ENCODE measurements at places on chromosomes 5 and 9.

DNA sequence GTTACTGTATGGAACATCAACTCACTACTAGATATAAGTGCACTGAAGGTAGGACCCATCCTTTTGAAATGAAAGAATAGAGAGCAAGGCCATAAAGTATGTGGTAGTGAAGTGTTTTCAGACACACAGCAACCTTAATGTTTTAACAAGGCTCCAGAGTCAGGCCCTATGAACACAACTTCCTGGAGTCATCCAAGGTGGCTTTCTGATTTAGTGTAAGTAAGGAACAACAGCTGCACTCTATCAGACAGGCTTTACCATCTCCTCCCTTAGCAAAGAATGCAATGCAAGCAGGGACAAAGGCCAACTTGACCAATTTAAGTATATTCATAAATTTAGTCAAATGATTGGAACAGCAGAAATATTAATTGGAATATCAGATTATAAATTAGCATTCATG, 90.1 kb downstream of the MPDZ start:
- DNase-seq: no peak

DNA sequence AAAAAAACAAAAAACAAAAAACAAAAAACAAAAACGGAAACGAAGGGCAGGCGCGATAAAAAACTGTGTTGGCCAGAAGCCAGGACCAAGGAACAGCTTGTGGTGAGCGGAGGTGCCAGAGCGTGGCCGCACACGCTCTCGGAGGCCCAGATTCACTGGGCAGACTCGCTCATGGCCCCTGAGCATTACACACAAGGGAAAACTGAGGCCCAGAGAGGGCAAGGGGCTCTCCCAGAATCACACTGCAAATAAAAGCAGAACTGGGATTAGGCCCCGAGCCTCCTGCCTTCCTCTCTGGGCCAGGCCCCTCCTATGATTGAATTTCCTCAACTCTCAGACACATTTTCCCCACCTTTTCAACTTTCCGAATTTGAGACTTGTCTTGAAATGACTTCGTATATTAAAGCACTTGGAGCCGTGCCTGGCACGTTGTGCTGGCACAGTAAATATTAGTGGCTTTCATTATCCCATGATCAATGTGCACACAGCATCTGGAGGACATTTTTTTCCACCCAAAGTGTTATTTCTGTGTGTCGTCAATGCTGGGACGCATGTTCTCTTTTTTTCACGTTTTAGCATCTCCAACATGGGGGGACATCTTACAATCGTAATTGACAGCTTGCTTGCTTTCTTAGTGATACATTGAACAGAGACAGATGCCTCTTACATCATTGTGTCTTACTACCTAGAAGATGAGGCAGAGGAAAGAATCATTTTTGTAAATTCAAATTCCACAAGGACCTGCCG, 7.4 kb downstream of the FIBCD1 start:
- DNase-seq: no peak

GRCh38 chr5:108749128-108749861, 1.6 kb downstream of the FER start:
- no peak for DNase-seq

DNA sequence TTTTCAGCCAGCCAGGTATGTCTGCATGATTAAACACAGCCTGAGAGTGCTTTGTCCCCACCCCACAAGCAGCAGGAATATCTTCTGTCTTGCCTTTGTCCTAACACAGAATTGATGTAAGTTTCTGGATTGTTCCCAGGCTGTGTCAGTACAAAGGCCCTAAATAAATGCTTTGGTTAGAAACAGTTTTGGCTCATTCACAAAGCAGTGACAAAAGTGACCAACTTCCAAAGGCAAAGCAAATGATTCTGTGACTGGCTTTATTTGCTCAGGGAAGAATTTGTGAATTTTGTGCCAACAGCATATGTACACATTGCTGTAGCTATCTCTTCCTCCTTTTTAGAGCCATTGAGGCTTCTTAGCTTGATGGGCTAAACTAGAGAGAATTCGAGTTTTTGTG, 133.7 kb downstream of the PLPPR1 start:
- DNase-seq: no peak

DNA sequence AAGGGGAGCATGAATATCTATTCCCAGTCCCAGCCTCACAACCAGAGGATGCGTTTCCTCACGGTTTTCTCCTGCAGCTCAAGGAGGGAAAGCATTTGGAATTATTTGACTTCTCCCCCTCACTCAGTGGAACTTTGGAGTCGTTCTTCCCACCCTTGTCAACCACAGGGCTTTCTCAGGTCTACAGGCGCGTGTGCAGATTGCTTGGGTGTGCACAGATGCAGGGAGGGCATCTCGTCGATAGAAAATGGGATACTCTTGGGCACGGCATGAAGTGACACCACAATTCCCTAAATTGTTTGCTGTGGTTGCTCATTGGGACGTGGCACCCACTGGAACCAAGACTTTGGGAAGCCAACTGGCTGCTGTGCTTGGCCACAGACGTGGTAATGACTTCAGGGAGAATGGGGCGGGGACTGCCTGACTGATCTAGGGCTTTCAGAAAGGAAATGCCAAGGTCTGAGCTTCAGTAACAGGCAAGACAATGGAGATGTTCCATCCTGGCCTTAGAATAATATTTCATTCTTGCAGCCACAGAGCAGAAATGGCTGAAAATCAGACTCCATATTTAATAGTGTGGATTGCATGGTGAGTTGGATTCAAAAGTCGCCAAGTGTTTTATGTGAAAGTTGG, 12.2 kb upstream of the OBP2B start:
- no peak for DNase-seq

DNA sequence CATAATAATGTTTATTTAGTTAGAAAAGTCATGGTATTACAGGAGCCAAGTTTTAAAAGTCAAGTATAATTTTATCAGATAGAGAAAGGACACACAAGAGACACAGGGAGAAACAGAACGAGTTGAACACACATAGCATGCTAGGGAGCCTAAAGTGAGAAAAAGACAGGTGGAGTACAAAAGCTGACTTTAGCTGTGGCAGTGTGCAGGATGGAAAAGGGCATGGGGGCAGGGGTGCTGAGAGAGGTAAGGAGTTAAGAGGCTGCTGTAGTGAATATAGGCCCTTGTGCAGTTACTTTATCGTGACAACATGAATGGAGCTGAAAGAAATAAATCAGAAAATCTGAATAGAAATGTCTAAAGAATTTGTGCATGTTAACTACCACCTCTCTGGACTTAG, 18.0 kb downstream of the HMGCS1 start:
- no peak for DNase-seq

GRCh38 chr5:179142434-179143198, 82.4 kb downstream of the ZNF354C start:
- DNase-seq: no peak

- no peak for DNase-seq
These were observed 586 bp downstream of the OR13C9 start for GRCh38 chr9:104617418-104617817.

- DNase-seq: no peak
These were observed 138.3 kb downstream of the FBXL7 start for GRCh38 chr5:15638296-15638695.

DNA sequence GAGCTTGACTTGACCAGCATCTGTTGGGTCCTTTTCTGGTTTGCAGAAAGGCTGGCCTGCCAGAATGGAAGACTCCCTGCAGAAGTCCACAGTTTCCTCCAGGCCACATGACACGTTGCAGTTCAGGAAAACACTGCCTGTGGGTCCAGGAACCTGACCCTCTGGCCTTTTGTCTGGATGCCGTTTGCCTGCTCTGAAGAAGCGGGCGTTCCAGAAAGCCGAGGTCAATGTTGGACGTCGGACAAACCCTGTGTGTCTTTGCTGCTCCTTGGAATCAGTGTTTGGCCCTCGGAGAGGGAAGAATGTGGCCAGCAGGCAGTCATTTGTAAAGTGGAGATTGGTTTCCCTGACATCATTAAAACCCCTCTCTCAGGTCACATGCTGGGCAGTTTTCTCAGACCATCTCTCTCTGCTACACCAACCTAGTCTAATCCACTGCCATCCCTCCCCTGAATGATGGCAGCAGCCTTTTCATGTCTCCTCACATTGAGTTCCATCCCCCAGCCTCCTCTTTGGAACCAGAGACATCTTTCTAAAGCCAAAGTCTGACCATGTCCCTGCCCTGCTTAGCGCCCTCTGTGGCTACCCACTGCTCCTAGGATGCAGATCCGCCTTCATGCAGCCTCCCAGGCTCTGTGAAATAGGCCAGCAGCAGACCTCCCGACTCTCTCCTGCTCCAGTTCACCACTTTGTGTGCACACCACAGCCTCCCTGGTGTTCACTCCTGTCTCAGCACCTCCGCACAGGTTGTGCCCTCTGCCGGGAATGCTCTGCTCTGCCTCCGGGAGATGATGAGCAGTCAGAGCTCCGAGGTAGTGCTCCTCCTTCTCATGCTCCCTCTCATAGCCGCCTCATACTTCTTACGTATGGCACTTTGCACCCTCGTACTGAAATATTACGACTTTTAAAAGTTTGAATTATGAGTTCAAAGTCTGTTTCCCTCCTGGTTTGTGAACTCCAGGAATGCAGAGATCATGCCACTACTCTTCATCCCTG, 75.6 kb downstream of the RALGPS1 start:
- no peak for DNase-seq

- no peak for DNase-seq
These were observed 299.9 kb downstream of the SPOCK1 start for GRCh38 chr5:137199201-137199600.

GRCh38 chr5:151495320-151495719, 47.9 kb downstream of the SLC36A1 start:
- no peak for DNase-seq

GRCh38 chr9:120387257-120388002, 192.5 kb downstream of the CDK5RAP2 start:
- DNase-seq: no peak

DNA sequence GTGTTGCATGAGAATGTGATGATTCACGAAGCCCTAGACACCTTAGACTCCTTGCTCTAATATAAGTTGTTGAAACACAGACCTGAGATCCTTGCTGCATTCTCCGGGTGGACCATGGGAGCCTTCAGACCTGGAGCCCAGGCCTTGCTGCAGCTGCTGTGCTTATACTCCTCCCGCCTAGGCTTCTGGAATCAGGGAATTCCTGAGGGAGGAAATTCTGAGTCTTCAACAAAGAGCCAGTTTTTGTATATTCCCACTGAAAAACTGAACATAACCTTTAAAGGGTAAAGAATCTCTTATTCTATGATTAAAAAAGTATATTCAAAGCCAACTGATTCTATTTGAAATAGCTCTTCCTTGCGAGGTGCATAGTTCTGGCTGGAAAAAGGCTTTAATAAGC, 245.1 kb upstream of the ELAVL2 start:
- DNase-seq: no peak

DNA sequence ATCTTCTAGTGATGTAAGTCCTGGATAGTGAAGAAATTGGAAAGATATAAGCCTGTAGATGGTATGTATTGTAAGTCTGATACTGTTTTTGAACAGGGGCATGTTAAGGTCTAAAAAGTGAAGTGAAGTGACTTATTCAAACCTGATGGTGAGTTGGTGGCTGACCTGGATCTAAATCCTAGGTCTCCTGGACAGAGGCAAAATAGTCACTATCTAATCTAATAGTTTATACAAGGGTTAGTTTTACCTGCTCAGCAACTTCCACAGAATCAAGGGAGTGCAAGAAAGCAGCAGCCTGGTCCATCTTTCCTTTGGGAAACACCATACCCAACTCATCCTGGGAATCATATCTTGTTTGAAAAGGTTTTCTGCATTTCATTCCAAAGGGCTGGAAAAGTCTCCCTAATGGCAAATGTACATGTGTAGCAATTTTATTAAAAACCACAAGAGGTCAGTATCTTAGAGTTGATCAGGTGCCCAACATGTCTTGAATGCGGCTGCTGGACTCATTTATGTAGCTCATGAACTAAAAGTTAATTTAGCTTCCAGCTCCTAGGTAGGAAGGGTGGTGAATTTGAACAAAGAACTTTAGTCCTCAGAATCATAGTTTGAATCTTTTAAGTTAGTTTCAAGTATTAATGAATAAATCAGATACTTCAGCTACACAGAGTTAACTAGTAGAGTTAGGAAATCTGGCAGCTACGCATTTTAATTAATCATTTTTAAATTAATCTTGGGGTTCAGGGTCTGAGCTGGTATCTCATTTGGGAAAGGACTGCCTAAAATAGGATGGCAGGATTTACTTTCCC, 26.0 kb downstream of the SKP2 start:
- DNase-seq: no peak

GRCh38 chr9:112404508-112404932, 24.6 kb downstream of the HSDL2 start:
- no peak for DNase-seq

DNA sequence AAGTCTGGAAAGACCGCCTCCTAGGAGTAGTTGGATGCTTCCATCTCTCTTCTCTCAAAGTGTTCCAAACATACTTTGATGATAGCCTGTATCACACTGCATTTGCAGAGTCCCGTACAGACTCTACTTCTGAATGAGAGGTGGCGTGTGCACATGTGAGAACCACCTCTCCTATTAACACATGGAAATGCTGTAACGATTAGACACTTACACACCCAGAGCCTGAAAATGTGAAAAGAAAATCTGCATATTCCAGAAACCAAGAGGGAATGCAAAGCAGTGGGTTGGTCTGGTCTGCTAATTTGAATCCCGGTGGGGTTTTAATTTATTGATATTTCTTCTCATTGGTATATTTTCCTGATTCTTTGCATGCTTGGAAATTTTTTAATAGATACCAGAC, 10.5 kb downstream of the UGCG start:
- DNase-seq: no peak

Data from endothelial cell (in vitro differentiated cells).